ENCODE measurements at places on chromosomes 12 and 14. TPM values are rescaled to one million over a fixed set of nuclear protein-coding genes. Genes with fewer than 3 reads are reported as not detected.

DNA sequence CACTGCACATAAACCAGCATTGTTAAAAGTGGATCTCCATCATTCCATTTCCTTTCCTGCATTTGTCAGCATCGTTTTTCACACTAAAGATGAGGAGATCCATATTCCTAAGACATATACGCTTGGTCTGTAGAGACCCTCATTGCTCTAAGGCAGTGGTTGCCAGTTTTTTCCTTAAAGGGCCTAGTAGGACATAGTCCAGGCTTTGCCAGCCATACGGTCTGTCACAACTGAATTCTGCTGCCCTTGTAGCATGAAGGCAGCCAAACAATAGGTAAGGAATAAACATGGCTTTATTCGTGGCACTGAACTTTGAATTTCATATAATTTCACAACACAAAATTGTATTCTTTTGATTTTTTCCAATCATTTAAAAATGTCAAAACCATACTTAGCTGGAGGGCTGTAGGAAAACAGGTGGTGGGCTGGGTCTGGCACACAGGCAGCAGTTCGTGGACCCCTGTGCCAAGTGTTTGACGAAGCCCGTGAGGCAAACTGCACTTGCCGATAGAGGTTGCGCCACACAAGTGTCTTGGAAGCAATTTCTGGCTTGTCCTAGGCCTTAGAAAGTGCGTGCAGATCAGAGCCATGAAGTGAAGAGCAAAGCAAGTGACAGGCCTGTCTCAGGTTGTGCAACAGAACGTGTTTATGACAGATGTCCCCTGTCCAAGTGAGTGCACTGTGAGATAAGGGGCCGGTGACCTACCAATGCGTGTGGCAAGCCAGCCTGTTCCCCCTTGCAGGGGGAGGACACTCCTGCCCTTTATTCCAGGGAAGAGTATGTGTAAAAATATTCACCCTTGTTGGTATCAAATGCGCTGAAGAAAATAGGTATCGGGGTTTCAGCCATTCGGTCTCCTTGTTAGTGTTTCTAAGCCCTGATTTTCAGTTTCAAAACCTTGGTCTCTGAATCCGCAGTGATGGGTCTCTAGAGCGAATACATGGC lies 916 bp upstream of the CHPT1 start:
- peaks cover 6% of the 10 kb centered on the region for H3K27me3 ChIP-seq
- DNase-seq = no peak
- no peaks in the 10 kb centered on the region for H3K36me3 ChIP-seq
- H3K4me3 ChIP-seq = peak overlapping the region; percentile 65
- H3K4me1 ChIP-seq = peaks cover 11% of the 10 kb centered on the region

STX2 gene
- total RNA-seq = 8.8 TPM

DNA sequence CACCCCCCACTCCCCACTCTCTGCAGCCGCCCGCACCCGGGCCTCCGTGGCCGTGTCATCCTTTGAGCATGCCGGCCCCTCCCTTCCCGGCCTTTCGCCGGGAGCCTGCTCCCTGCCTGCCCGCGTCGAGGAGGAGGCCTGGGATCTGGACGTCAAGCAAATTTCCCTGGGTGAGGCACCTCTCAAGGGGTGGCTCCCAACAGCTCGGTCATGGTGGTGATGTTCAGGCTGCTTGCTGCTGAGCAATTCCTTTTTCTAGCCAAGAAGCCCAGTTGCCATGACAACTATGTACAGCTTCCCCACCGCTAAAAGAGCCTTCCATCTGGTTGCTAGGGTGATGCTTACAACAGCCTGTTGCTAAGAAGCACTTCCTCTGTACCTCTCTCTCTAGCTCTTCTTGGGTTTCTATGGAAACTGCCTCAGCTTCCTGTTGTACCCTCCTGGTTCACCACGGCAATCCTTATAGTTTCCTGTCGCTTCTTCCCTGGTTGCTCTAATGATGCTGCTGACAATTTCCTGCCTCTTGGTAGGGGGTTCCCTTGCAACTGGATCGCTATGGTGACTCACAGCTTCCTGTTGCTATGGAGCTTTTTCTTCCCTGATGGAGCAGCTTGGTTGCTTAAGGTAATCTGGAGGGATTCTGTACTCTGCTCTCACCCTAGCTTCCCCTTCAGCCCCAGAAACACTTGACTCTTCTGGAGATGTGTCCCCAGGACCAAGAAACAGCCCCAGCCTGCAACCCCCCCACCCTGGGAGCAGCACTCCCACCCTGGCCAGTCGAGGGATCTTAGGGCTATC lies 11.0 kb downstream of the ZNF219 start:
- no peak overlapping the region for H3K4me3 ChIP-seq
- H3K27me3 ChIP-seq = no peaks in the 10 kb centered on the region
- peak overlapping the region; percentile 11 for H3K27ac ChIP-seq
- peak; percentile 93 for DNase-seq
- no peaks in the 10 kb centered on the region for H3K4me1 ChIP-seq
- peaks cover 27% of the 10 kb centered on the region for H3K36me3 ChIP-seq

DNA sequence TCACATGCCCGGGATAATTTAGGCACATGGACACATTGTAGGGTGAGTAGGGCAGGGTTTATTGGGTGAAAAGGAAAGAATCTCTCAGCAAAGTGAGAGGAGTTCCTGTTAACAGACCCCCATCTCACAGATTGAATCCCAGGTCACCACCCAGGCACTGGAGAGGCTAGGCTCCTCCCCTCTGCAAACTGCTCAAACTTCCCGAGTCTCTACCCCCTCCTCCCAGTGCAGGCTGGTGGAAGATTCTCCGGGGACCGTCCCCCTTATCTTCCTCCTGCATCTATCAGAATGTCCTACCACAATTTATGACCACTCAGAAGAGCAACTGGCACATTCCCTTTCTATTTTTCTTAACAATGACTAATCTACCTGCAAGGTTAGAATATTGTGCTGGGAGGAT lies 126.0 kb downstream of the NTF3 start:
- no peaks in the 10 kb centered on the region for H3K27me3 ChIP-seq
- H3K4me1 ChIP-seq = no peaks in the 10 kb centered on the region
- no peak overlapping the region for H3K27ac ChIP-seq
- H3K4me3 ChIP-seq = no peak overlapping the region
- no peaks in the 10 kb centered on the region for H3K36me3 ChIP-seq
- DNase-seq = no peak

- no peaks in the 10 kb centered on the region for H3K4me1 ChIP-seq
- no peak overlapping the region for H3K4me3 ChIP-seq
- DNase-seq = no peak
- no peaks in the 10 kb centered on the region for H3K36me3 ChIP-seq
Measured at GRCh38 chr14:58138714-58139482, 13.1 kb downstream of the ARMH4 start.

GRCh38 chr14:34368115-34368970 lies 93.7 kb downstream of the SPTSSA start:
- H3K27me3 ChIP-seq = no peaks in the 10 kb centered on the region
- no peak overlapping the region for H3K27ac ChIP-seq
- DNase-seq = no peak
- H3K4me1 ChIP-seq = no peaks in the 10 kb centered on the region
- no peak overlapping the region for H3K4me3 ChIP-seq

CACNA1C gene
- 0.71 TPM for total RNA-seq
